ENCODE measurements at places on chromosomes 6 and 20.

GRCh38 chr6:27502508-27503435 lies 29.9 kb upstream of the ZNF184 start:
- peak; percentile 82 for DNase-seq

GRCh38 chr6:153170511-153170910 lies 39.4 kb upstream of the RGS17 start:
- peak; percentile 86 for DNase-seq

DNA sequence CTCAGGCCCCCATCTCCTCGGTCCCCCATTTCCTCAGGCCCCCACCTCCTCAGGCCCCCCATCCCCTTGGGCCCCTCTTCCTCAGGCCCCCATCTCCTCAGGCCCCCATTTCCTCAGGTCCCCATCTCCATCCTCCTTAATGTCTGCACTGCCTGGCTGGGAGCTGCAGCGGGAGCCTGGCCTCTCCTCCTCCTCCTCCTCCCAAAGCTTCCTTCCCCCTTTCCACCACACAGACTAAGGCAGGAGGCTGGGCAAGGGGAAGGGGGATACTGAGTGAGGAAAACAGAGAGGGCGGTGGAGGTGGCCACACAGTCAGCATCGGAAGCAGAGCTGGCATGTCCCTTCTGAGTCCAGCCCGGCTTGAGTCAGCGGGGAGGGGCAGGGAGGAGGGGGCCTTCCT lies 122.6 kb upstream of the RPS6KA2 start:
- no peak for DNase-seq

DNA sequence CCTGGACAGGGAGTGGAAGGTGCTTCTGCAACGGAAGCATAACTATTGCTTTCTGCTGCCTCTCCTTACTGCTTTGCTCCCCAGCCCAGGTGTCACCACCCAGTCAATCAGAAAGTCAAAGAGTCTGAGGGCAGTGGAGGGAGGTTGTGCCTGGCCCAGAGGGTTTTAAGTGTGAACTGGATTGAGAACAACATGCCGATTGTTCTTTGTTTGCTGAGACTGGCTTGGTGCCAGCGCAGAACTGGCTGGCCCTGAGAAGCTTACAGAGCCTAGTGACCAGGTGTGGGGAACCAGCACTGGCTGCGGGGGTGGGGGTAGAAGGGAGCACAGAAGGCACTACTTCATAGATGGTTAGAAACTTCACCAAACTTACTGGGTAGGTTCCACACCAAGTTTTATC lies 31.1 kb upstream of the ENPP4 start:
- no peak for DNase-seq

DNA sequence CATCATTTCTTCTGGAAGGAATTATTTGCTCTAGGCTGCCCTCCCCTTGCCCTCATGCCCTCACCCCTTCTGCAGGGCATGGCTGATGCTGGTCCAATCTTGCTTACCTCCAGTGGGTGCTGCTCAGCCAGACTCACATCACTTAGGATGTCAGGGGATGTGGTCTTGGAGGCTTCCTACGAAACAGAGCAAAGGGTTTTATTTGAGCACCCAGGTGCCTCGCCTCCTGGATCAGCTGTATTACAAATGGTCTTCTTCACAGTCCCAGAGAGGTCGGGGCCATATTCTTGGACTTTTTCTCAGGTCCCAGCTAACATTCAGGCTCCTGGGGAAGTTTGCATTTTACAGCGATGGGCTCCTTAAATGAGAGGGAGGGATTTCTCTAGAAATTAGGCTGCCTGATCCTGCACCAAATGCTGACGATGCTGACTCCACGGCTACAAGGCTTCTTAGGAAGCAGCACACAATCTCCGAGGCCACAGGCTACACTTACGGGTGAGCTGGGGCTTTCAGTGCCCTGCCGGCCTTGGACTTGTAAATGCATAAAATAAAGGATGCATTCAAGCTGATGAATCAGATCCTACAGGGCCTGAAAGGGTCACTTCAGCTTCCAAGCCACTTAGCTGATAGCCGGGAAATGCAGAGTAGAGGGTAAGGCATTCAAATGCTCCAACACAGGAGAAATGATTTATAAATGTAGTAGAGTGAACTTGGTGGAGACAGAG lies 159.8 kb upstream of the ECI2 start:
- no peak for DNase-seq

DNA sequence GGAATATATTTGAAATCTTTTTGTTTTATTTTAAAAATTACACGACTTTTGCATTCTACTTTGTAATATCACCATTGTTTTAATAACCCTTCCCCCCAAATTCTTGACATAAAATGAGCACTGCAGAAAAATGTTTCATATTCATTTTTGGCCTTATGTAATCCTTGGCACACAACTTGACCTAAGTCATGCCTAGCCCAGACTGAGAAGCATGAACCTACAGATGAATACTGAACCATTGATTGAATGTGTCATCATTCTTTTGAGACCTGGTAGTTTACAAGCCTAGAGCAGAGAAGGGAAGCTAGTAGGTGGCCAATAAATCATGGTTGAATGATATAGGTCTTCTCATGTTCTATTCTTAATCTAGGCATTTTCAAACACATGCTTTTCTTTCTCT lies 89.4 kb upstream of the EDN1 start:
- no peak for DNase-seq

GRCh38 chr6:294656-295565 lies 2.6 kb downstream of the DUSP22 start:
- no peak for DNase-seq

DNA sequence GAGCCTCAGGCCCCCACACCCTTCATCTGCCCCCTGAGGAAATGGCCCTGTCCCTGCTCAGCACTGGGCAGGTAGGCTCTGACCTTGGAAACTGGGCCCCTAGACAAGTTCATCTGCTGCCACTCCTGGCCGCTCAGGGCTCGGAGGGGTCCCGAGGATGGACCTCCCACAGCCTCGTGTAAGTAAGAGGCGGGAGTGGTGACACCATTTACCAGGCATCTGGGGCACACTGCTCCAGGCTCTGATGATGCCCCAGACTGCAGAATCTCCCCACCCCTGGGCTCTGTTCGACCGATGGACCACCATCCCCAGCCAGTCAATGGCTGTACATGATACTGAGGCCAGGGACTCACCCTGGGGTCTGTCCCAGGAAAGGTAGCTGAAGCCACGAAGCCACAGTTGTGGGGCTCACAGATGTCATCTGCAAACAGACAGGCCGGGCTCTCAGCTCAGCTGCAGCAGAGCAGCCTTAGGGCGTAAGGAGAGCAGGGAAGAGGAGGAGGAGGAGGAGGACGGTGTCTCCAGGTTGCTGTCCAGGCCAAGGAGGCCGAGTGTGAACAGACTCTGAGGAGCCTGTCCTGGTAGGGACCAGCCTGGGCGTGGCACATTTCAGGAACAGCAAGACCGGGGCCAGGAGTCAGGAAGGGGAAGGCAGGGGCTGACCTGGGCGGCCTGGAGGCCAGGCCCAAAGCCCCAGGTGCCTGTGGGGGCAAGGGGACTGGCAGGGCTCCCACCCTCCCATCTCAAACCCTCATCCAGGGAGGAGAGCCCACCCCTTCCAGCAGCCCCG lies 300.4 kb downstream of the TAF4 start:
- no peak for DNase-seq

Measured in fibroblast of mammary gland (primary cell).